Activated CD4-positive, alpha-beta T cell treated with anti-CD3 and anti-CD28 coated beads, Interleukin-2, amount 10 ng/mL, durations not matched to agents 7 days and 5 days (primary cell): ENCODE measurements at places on chromosomes 5 and 9. TPM values are rescaled to one million over a fixed set of nuclear protein-coding genes. Genes with fewer than 3 reads are reported as not detected.

Gene NPM1
- 1,562 TPM for total RNA-seq

DNA sequence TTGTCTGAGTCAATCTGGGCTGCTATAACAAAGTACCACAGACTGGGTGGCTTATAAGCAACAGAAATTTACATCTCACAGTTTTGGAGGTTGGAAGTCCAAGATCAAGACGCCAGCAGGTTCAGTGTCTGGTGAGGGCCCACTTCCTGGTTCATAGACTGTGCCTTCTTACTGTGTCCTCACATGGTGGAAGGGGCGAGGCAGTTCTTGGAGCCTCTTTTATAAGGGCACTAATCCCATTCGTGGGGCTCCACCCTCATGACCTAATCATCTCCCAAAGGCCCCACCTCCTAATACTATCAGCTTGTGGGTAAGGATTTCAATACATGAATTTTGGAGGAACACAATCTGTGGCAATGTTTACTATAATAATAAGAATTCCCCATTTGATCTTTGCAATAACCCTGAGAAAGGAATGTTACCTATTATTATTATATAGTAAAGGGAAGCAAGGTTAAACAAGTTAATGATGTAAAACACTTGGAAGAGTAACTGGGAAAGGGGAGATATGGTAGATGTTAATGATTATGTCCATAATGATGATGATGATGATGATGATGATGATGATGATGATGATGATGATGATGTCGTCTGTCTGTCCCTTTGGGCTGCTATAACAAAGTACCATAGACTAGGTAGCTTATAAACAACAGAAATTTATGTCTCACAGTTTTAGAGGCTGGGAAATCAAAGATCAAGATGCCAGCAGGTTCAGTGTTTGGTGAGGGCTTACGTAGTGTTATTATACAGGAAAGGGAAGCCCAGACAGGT lies 40.8 kb downstream of the WHRN start:
- no peaks in the 10 kb centered on the region for H3K4me1 ChIP-seq
- no peaks in the 10 kb centered on the region for H3K27me3 ChIP-seq
- DNase-seq, result no peak
- no peak overlapping the region for H3K27ac ChIP-seq

GRCh38 chr5:157750320-157750719 lies 6.8 kb downstream of the LSM11 start:
- peaks cover 5% of the 10 kb centered on the region for H3K36me3 ChIP-seq
- peaks cover 19% of the 10 kb centered on the region for H3K4me1 ChIP-seq
- H3K4me3 ChIP-seq, result no peak overlapping the region
- H3K27ac ChIP-seq, result no peak overlapping the region
- H3K27me3 ChIP-seq, result no peaks in the 10 kb centered on the region
- DNase-seq, result no peak

GRCh38 chr9:110517483-110517882 lies 62.1 kb downstream of the SVEP1 start:
- no peak overlapping the region for H3K4me3 ChIP-seq
- H3K4me1 ChIP-seq, result no peaks in the 10 kb centered on the region
- H3K27me3 ChIP-seq, result no peaks in the 10 kb centered on the region
- H3K27ac ChIP-seq, result no peak overlapping the region
- no peaks in the 10 kb centered on the region for H3K36me3 ChIP-seq

GRCh38 chr5:154190595-154191304 lies at the start of gene GALNT10:
Gene GALNT10 (plus strand): TSS chr5:154190733. CDS start chr5:154190867, 134 bp downstream.
- peaks cover 50% of the 10 kb centered on the region for H3K4me1 ChIP-seq
- H3K27ac ChIP-seq, result peak within 1 kb of the TSS; percentile 92
- H3K36me3 ChIP-seq, result peaks cover 21% of the 10 kb centered on the region
- H3K27me3 ChIP-seq, result peaks cover 12% of the 10 kb centered on the region
- DNase-seq, result peak; percentile 56
- H3K4me3 ChIP-seq, result peak within 1 kb of the TSS; percentile 82
